ENCODE measurements at places on chromosomes 1 and 21.

DNA sequence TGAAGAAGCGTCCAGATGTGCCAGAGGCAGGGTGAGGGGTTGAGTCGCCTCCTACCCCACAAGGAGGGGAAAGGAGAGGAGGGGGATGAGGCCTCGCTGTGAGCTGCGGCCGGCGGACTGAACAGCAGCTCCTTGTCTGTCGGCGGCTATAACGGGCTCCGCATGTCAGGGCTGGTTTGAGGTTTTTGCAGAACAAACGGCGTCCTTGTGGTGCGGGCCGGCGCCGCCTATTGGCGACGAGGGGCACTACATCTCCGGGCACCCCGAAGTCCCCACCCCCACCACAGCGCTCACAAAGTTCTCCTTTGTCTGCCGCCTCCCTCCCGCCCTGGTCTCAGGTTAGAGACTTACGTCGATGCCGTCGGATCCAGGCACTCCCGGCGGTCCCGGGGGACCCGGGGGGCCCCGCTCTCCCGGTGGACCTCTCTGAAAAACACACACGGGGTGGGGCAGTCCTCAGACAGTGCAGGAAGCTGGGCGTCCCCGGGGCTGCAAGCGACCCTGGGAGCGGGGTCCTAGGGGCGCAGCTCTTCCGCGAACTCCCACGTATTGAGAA is 1.8 kb downstream of the COL9A2 start:
- peak; percentile 43 for DNase-seq

DNA sequence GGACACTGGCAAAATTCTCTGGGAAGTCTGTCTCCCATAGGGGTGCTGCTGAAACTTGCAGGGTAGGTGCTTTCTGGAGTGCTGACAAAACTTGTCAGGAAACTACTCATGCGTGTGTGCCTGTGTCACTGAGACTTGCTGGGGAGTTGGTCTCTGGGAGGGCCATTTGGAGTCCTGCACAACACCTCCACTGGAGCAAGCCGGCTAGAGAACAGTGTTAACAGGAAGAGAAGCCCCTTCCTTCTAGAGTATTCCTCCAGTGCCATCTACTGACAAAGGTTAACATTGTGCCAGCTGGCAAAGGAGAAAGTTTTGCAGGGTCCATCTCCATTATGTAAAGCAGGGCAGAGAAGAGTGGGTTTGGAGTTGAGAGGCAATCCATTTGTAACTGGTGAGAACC is 30.0 kb downstream of the ZMYM4 start:
- peak; percentile 1 for DNase-seq

DNA sequence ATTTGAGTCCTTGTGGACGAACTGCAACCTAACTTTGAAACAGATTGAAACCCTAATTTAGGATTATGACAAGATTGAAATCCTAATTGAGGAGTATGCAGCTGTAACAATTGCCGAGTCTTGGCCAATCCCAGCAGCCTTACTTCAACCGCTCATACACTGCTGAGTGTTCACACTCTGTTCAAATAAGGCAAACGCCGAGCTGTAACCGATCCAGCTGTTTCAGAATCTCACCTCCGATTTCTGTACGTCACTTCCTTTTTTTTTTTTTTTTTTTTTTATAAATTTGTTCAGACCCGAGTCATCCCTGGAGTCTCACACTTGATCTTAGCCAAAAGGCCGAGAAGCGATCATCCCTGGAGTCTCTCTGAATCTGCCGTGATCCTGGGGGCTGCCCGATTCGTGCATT is 22.3 kb upstream of the ATP5PO start:
- DNase-seq: no peak

DNA sequence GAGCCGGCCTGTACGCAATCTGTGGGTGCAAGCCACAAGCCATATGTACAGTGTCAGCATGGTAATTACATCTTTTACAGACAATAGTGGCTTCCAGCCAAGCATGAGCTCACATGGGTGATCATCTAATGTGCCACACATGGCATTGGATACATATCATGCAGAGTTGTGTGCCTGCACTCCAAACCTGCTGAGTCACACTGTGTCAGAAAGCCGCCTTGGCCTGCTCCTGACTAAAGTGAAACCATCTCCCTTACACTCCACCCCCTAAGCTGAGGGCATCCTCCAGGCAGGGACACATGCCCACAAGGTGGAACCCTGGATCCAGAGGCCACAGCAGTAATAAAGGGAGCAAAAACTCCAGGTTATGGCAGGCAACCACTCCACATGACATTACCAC is 72.5 kb downstream of the KCNT2 start:
- DNase-seq: no peak

DNA sequence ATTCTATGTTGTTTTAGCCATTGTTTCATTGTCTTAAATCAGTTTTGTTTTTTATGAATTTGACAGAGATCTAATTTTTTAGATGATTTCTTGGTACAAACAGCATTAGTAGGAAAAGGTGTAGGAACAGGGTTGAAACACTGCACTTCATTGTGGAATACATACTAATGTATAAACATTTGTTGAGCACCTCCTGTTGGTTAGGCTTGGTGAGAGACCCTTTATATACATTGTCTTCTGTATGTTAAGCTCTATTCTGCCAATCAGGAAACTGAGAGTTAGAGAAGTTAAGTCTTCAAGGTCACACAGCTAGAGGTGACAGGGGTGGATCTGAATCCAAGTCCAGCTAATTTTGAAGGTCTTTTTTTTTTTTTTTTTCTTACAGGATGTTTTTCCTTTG is 192.7 kb downstream of the VPS13D start:
- DNase-seq: no peak

- no peak for DNase-seq
Measured at GRCh38 chr1:39701049-39701439, 9.8 kb upstream of the HPCAL4 start.

- no peak for DNase-seq
Measured at GRCh38 chr1:159211331-159212136, 6.9 kb downstream of the ACKR1 start.

DNA sequence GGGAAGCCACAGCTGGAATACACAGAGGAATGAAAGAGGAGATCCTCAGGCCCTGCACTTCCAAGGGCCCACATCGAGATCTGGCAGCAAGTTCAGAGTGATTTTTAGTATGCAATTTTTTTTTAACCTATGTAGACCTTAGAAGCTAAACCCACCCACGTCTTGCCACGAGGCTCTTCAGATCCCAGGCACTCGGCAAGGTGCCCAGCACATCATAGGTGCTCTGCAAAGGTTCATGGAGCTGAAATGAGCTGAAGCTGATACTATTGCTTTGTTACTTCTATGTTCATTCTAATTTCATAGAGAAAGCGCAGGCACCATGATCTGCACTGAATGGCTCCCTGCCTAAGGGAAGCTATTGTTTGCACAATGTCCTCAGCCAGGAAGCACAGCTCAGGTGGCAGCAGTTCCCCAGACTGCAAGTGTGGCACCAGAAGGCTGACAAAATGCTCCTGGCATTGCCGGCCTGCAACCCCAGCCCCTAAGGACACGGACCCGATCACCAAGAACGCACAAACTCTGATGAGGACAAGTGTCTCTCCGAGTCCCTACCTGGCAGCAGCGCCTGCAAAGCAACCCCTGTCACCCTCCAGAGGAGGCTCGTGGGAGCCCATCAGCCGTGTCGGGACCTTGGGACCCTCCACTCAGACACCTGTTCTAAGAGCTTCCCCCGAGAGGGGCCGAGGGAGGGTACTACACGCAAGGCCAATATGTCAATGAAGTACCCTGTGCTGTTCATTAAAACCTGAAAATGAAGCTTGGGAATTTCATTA is 264.2 kb downstream of the NPHP4 start:
- no peak for DNase-seq

DNA sequence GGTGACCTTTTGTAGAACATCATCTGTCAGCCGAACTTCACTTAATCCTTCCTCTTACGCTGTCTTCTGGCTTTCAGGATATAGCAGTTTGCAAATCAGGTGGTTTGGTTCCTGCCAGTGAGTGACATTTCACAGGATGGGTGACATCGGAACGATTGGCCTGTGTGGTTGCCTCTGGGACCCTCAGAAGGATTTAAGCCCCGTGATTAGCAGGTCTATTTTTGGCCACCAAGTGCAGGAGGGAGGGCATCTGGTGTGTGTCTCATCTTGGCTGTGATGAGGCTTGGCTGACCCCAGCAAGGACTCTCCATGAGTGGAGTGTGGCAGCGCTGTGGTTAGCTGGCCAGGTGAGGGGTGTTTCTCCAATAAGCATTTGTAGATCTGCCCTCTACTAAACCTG is 407.6 kb upstream of the VAMP3 start:
- DNase-seq: no peak

DNA sequence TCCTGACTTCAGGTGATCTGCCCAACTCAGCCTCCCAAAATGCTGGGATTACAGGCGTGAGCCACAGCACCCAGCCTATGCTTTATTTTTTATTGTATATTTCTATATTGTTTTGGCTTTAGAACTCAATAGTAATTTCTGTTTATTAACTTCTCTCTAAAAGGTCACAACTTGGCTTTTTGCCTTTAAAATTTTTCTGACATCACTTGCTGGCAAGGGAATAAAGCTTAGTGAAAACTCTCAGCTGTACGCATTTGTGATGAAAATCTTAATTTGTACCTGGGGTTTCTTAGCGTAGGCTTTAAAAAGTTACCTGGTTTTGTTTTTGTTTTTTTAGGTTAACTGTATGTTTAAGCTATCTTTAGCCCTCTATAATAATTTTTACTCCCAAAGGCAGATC is 36.2 kb downstream of the B3GALNT2 start:
- DNase-seq: no peak

- no peak for DNase-seq
Measured at GRCh38 chr1:209652873-209653401, 712 bp upstream of the LAMB3 start.

DNA sequence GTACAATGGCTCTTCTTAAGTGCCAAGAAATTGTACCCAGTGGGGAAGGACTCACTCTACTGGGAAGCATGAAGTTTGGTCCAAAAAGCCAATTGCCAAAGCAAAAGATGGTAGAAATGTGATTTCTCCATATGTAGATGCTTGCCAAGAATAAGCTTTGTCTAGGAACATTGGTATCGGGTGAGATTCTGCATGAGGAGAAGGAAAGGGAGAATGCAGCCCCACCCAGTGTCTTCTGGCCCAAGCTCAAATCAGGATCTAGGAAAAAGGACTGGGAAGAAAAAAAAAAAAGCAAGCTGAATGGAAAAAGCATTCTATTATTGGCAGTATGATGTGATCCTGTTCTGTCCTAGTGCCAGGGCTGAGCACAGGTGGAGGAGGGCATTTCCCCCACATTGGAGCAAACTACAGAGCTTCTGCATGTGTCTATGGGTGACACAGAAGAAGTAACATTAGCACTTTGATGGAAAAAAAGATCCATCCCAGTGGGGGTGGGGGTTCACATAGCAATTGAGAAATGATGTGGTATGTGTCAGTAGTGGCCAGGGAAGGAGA is 226.6 kb downstream of the KCNH1 start:
- DNase-seq: no peak

DNA sequence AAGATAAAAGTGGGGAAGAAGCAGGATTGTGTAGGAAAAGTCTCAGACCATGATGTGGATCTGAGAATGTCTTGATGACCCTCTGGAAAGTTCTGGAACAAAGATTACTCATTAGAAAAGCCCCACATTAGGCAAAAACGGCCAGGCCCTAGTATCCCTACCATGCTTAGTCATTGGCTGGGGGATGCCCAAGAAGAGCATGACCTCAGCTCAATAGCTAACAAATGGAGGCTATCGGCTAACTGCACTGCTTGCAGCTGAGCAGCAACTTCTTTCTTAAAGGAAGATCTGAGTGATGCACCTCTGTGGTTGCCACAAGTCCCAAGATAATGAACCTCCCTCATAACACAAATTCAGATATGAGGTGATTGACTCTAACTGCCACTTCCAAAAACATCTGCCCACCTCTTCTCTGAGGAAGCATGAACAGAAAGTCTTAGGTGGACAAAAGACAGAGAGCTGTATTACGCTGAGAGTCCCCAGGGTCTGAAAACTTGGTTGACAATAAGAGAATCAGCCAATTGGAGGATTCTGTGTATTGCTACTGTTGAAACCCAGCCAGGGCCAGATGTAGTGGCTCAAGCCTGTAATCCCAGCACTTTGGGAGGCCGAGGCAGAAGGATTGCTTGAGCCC is 64.6 kb upstream of the AK4 start:
- no peak for DNase-seq

- DNase-seq: no peak
Measured at GRCh38 chr1:180247061-180247460, 17.0 kb downstream of the LHX4 start.

GRCh38 chr1:110390692-110391245 is at the start of gene SLC16A4:
TSS of gene SLC16A4 (minus strand) at chr1:110391026. CDS start at chr1:110389323, 1,703 bp downstream.
- peak; percentile 43 for DNase-seq

GRCh38 chr1:205497351-205497750 is 7.1 kb upstream of the CDK18 start:
- DNase-seq: no peak

- DNase-seq: no peak
Measured at GRCh38 chr1:101410048-101410878, 173.4 kb downstream of the S1PR1 start.

- no peak for DNase-seq
Measured at GRCh38 chr21:44836666-44837471, 19.0 kb upstream of the SUMO3 start.

GRCh38 chr1:168340781-168341482 is 60.3 kb downstream of the TBX19 start:
- no peak for DNase-seq

DNA sequence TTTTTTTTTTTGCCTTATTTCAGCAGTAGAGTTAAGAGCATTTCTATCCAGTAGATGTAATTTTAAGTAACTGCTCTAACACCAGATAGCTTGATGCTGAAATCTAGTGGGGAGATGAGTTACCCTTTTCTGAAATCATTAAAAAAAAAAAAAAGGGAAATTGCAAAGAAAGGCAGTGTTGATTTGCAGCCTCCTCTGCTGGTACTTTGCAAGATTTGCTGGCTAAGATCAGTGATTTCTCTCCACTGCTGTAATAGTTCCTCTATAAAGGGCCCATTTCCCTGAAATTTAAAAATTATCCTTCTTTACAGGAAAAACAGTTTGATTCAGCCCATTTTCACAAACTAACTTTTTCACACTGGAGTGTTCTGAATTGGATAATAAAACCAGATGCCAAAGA is 120.6 kb downstream of the PTBP2 start:
- no peak for DNase-seq

DNA sequence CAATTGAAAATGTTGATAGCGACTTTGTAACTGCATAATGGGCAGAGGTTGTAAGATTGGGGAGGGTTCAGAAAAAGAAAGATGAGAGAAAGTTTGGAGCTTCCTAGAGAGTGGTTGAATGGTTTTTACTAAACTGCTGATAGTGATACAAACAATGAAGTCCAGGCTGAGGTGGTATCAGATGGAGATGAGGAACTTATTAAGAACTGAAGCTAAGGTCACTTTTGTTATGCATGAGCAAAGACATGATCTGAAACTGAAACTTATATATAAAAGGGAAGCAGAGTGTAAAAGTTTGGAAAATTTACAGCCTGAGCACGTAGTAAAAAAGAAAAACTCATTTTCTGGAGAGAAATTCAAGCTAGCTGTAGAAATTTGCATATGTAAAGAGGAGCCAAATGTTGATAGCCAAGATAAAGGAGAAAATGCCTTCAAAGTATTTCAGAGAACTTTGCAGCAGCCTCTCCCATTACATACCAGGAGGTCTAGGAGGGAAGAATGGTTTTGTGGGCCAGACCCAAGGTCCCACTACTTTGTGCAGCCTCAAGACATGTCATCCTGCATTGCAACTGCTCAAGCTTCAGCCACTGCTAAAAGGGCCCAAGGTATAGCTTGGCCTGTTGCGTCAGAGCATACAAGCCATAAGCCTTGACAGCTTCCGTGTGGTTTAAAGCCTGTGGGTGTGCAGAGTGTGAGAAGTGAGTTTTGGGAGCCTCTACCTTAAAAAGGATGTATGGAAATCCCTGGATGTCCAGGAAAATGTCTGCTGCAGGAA is 843.9 kb downstream of the AMY1C start:
- no peak for DNase-seq
